ENCODE measurements at places on chromosomes 12 and 14. TPM values are rescaled to one million over a fixed set of nuclear protein-coding genes. Genes with fewer than 3 reads are reported as not detected.

NOVA1 gene
- total RNA-seq = not detected

CCDC91 gene
- total RNA-seq = 36.2 TPM

LIMA1 gene
- total RNA-seq = 433 TPM

DPPA3 gene
- not detected for total RNA-seq

ZNF891 gene
- 1.4 TPM for total RNA-seq

Data from osteoblast (primary cell).